ENCODE measurements at places on chromosomes 5 and 9.

DNA sequence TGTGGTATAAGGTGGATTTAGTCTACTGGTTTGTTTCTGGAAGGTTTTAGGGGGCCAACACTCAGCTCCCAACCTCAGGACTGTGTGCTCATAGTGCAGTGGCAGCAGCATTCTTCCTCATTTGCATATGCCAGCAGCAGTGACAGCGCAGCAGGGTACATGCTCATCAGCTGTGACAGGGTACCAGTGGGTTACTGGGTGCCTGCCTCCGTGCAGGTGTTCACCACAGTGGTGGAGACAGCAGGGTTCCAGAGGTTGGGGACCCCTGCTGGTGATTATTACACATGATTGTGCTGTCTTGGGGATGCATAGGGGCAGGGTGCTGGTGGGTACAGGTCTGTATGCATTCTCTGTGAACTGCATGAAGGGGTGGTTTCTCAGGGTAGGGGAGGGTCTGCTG is 45.5 kb upstream of the IFNE start:
- DNase-seq, result no peak

GRCh38 chr5:83401122-83401731 is 70.3 kb upstream of the VCAN start:
- DNase-seq, result no peak

GRCh38 chr5:83035373-83036100 is 41.7 kb downstream of the TMEM167A start:
- DNase-seq, result no peak

DNA sequence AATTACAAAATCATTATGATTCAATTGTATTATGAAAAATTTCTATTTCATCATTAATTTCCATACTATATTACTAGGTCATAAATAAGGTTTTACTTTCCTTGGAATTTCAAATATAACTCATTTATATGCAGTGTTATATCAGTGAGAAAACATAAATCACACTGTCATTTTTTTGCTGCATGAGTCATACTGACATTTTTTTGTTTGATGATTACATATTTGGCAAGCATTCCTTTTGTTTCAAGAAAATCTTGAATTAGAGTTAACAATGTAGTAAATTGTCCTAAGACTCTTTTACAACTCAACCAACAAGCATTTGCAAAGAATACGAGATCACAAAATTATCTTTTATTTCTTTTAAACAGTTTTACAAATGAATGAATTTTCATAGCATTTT is 298.4 kb upstream of the SEMA6A start:
- no peak for DNase-seq

DNA sequence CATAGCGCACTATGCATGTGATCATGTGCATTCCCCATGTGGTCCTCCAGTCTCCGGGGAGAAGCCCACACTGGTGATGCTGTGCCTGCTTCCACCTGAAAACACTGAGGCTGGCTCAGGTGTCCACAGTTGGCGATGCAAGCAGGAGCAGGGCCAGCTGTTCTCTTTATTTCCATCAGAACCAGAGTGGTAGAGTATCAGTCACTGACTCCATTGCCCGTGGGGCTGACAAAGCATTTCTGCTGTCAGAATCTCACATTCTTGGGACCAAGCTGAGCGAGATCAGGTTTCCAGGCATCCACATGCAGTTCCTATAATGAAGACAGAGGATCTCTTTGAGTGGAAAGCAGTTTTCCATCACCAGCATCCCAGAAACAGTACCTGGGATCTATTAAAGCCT is 52.5 kb downstream of the GADD45G start:
- DNase-seq, result no peak

- DNase-seq, result no peak
Observed at GRCh38 chr5:143261748-143262392, 141.6 kb downstream of the NR3C1 start.

DNA sequence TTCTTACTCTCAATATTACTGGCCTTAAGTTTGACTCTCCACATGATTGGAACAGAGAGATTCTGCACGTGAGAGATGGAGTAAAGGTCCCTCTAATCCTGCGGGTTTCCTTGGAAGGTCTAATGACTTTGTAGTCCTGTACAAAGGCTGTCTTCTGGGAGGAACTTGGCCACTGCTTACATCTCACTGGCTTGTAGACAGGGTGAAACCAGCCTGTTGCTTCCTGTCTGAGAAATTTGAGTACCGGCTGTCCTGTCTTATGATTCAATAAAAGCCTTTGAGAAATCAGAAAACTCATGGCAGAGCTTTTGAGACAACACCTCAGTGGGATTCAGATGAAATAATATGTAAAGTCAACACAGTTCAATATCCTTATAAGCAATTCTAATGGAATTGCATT is 43.0 kb downstream of the IL31RA start:
- DNase-seq, result no peak

GRCh38 chr5:127409921-127410675 is 107.3 kb upstream of the PRRC1 start:
- DNase-seq, result no peak

- DNase-seq, result no peak
Observed at GRCh38 chr5:180811623-180812124, 9.1 kb upstream of the MGAT1 start.

GRCh38 chr9:134983506-134984371 is 66.0 kb upstream of the FCN1 start:
- no peak for DNase-seq

- no peak for DNase-seq
Observed at GRCh38 chr9:127899128-127899943, at the start of gene ST6GALNAC6. ST6GALNAC6 (minus strand) TSS chr9:127899603; CDS start chr9:127897981, 1,622 bp downstream.
